Fibroblast of skin of abdomen (primary cell): ENCODE measurements at places on chromosomes 16 and 17.

DNA sequence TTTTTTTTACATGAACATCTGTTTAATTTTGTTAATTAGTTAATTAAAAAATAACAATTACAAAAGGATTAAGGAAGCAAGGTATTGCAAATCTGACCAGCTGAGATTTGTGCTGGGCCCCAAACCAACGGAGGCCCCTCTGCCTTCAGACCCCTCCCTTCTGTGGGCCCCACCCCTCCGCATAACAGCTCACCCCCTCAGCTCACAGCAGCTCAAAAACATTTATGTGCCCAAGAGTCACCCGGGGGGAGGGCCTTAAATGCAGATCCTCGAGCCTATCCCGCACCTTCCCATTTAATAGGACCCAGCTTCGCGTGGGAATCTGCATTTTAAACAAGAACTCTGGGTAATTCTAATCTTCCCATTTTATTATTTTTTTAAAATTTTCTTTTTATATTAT lies 75.0 kb downstream of the MGAT5B start:
- DNase-seq = no peak

GRCh38 chr17:44132275-44132821 lies 8.9 kb upstream of the HDAC5 start:
- DNase-seq = no peak

GRCh38 chr16:986411-986810 lies 4.8 kb downstream of the SOX8 start:
- DNase-seq = no peak

DNA sequence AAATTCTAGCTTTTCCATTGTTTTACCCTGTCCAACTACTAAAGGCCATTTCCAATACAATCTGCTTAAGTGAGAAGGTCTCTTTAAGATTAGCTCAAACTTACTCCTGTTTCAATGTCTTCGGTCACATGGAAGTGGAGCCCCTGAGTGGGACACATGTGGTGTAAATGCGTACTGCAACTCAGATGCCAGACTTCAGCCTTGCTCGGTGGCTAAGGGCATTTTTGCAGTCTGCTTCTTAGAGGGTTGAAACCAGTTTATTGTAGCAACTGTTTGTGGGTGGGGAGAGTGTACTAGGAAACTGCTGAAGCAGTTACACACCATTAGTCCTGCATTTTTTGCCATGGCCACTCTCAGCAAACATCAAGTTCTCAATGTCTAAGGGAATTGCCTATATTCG lies 140.6 kb downstream of the PARN start:
- peak; percentile 55 for DNase-seq

GRCh38 chr16:87603684-87604633 lies 1.7 kb downstream of the JPH3 start:
- no peak for DNase-seq

DNA sequence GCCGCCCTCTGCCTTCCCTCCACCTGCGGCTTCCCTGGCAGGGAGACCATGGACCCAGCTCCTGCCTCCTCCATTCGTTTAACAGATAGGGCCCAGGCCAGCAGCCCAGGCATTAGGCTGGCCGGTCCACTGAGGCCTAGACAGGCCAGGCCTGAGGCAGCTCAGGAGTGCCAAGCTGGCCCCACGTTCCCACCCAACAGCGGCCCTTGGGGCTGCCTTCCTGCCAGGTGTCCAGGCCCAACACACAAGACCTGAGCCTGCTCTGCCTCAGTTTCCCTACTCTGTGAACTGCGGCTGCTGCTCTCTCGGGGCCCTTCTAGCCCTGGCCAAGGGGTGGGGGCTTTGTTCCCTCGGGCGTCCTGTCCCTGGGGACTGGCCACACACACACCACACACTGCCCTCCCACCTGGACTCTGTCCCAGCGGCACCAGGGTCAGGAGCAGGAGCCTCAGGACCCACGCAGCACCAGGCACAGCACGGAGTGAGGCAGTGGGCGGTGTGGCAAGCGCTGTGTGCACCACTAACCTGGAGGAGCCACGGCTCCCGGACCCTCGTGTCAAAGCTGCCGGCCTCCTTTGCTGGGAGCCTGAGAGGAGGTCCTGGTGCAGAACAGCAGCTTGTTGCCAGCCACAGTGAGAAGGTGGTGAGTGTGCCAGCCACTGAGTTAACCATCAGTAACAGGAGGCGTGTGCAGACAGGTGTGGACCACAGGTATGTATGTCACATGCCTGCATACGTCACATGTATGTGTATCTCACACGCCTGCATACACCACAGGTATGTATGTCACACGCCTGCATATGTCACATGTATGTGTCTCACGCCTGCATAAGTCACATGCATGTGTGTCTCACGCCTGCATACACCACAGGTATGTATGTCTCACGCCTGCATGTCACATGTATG lies 14.6 kb upstream of the CDH15 start:
- DNase-seq = no peak

GRCh38 chr17:74078363-74078941 lies 125.0 kb upstream of the RPL38 start:
- no peak for DNase-seq

DNA sequence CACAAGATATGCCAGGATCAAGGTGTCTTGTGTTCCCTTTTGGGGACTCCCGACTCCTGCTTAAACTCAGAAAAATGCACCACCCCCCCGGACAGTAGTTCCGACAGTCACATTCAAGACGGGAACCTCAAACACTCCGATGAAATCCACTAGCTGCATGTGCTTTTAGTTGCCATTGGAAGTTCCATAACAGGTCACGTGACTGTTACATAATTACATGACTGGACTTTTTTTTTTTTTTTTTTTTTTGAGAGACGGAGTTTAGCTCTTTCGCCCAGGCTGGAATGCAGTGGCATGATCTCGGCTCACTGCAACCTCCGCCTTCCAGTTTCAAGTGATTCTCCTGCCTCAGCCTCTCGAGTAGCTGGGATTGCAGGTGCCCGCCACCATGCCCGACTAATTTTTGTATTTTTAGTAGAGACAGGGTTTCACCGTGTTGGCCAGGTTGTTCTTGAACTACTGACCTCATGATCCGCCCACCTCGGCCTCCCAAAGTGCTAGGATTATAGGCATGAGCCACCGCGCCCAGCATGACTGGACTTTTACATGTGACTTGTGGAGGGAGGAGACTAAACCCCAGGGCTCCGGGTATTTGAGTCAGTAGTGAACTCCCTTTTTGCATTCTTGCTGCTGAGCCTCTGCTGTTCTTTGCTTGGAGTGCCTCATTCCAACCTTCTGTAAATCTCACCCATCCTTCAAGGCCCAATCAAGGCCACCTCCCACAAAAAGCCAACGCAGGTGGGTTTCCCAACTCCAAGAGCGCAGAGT lies 1.6 kb downstream of the SIRT7 start:
- DNase-seq = no peak

- DNase-seq = no peak
Measured at GRCh38 chr16:16884451-16884850, 505.5 kb downstream of the NPIPA7 start.

DNA sequence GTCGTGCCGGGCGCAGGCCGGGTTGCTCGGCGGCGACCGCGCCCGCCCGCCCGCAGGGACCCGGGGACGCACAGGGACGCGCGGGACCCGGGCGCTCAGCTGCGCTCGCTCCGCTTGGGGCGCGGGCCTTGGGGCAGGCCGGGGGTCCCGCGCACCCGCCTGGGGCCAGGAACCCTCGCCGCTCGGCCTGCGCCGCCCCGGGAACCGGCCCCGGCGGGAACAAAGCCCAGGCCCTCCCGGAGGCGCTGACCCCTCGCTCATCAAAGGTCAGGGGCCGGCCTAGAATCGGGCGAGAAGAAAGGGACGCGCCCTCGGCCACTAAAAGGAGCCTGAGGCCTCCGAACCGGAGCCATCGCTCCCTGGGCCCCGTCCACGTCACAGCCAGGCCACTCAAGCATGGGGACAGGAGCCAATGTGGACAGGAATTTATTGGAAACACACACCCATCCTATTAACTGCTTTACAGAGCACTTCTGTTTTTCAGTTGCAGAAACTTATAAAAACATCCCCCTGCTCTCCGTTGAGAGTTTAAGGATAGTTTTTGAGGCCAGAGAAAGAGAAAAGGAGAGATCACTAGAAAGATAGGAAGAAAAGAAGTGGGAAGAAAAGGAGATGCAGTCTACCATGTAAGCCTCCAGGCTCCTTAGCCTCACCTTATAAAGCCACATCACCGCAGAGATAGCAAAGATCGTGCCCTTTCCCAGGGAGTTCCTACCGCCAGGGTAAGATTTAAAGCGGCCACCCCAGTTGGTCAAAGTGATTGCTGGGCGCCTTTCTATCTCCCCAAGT lies 558 bp upstream of the ZFHX3 start:
- DNase-seq = no peak

DNA sequence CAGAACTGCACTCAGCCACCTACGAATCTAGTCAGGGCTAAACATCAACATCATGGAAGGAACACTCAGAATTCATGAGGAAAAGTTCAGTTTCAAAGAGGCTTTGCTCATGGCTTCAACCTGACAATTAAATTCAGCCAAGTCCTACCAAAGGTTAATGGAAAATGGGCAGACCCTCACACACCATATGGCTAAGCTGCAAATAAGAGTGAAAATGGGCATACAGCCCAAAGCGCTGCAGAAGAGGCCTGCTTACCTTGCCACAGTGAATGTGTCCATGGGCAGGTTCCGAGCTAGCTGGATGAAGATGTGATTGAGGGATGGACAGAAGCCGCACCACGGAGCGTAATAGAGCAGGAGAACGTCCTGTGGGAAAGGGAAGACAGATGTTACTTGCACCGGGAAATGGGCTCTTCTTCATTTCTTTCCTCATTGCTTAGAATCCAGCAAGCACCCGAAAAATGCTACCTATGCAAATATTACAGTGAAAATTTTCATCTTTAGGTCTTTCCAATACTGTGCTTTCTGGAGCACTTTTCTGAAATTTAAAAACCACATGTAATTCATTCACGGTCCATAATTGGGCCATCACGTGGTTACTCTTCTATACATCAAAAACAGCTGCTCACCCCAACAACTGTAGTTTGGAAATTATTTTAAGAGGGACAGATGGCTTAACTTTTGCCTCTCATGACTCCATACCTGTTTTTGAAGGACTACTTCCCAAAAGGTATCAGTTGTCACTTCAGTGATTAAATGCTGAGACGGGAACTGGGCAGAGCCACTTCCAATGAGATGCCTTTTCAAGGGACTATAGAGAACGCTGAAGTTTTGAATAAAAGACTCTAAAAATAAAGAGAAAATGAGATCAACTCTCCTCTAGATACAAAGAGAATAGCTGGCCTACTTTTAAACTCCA lies 19.6 kb downstream of the SNN start:
- DNase-seq = no peak

GRCh38 chr17:49469831-49470810 lies 25.0 kb upstream of the NGFR start:
- peak; percentile 27 for DNase-seq

GRCh38 chr17:1907909-1908698 lies 78.3 kb downstream of the RPA1 start:
- peak; percentile 31 for DNase-seq

DNA sequence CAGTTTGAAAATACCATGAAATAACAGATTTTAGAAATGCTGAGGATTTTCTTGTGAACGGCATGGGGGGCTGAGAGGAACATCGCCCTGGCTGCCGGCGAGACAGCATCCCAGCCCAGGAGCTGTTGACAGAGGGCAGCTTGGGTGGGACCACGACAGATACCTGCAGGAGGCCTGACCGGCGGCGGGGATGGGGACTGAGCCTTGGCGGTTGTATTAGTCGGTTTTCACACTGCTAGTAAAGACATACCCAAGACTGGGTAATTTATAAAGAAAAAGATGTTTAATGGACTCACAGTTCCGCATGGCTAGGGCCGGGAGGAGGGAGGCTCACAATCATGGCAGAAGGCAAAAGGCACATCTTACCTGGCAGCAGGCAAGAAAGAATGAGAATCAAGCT lies 82.3 kb upstream of the DNAH17 start:
- no peak for DNase-seq

DNA sequence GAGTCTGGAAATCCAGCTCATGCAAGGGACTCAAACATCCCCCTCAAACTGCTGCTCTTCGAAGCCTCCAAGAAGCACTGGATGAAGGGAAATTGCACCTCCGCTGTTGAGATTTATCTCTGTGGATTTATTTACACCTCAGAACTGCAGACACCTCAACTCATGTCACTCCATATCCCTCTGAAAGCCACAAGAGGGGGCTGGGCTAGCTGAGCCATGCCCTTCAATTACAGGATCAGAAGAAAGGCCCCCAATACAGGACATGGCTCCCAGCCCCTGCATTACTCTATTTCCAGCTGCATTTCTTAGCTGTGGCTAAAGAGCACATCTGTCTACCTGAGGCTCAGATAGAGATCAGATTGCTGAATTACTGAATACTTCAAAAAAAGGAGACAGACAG lies 103.1 kb upstream of the DYNLRB2 start:
- no peak for DNase-seq

DNA sequence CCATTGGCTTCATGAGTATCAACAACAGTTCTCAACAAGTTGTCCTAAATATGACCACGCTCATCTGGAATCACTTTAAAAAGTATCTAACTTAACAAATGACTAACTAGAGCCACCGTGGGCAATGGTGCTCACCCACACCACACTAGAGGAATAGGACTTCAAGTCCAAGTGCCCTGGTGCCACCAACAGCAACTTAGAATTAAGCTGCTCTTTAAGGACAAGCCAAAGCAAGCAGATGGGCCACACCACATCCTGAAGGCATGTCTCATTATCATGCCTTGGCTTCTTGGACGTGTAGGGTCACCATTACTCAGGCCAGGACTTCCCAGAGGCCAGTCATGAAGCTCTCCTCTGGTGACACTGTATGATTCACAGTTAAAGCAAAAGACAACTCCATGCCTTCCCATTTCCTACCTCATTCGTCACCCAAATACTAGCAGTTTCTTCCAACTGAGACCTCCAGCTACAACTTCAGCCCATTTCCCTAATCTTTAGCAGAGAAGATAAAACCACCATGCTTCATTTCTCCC lies 9.4 kb upstream of the SLC6A4 start:
- peak; percentile 17 for DNase-seq

- DNase-seq = no peak
Measured at GRCh38 chr16:25157271-25157875, 45.8 kb downstream of the LCMT1 start.

DNA sequence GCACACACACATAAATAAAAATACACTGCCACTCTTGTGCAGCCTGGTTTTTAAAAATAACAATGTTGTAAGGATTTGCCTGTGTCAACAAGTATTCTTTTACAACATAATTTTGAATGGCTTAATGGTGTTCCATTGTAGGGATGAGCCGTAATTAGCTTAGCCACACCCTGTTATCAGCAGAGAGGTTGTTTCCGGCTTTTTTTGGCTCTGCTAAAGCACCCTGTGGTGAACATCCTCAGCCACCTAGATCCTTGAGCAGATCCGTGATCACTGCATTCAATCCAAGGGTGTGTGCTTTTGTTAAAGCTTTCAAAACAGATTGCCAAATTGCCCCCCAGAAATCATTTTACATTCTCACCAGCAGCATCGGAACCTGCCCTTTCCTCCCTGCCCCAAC lies 7.0 kb downstream of the KATNB1 start:
- no peak for DNase-seq
